ENCODE measurements at places on chromosomes 7 and 10. TPM values are rescaled to one million over a fixed set of nuclear protein-coding genes. Genes with fewer than 3 reads are reported as not detected.

Gene NME8
- not detected for total RNA-seq

Gene PRSS37
- not detected for total RNA-seq

Gene TMEM273
- 0.34 TPM for total RNA-seq

Gene KCNH2
- total RNA-seq = under 0.01 TPM

Gene TMEM130
- total RNA-seq = not detected

Gene TWIST1
- total RNA-seq = not detected

Gene CACNB2
- not detected for total RNA-seq

Gene TNS3
- total RNA-seq = 1.7 TPM

Gene ZPBP
- total RNA-seq = not detected

Gene PRPS1L1
- not detected for total RNA-seq

Gene MARVELD1
- 2.4 TPM for total RNA-seq

Gene UNCX
- not detected for total RNA-seq

Gene MGMT
- 15.8 TPM for total RNA-seq

Gene CHAT
- total RNA-seq = not detected

Gene EN2
- total RNA-seq = under 0.01 TPM

Gene FKBP9
- 403 TPM for total RNA-seq

Gene LHFPL3
- not detected for total RNA-seq

Gene JCAD
- under 0.01 TPM for total RNA-seq

Gene FAM237B
- not detected for total RNA-seq

Gene NODAL
- total RNA-seq = not detected

Gene SLC39A12
- total RNA-seq = not detected

Gene ANXA8
- 267 TPM for total RNA-seq
